ENCODE measurements at places on chromosomes 12 and 14. TPM values are rescaled to one million over a fixed set of nuclear protein-coding genes. Genes with fewer than 3 reads are reported as not detected.
A peak's percentile ranks its signal among the peaks of the same experiment; 100 is the strongest.

Gene KRT3
- not detected for total RNA-seq

Gene LPAR5
- 0.22 TPM for total RNA-seq

Gene SMCO3
- total RNA-seq: not detected

Gene RNASE12
- total RNA-seq: not detected

Gene ST8SIA1
- not detected for total RNA-seq

Gene ZC2HC1C
- 1.4 TPM for total RNA-seq

DNA sequence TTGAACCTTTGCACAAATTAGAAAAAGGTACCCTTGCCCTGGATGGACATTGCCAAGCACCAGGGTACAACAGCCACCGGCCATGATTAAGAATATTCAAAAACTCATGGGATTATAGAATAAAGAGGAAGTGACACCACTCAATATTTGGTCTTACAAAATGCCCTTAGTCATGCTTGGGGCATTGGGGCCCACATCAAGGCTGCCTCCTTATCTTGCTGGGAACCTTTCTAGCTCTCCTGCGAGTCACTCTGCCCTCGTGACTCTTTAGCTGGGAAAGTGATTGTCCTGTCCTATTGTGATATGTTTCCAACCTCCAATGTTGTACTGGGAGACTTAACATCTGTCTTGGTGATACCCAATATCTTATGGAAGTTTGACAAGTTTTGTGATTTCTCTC lies 57.8 kb downstream of the GTF2A1 start:
- DNase-seq: no peak

DNA sequence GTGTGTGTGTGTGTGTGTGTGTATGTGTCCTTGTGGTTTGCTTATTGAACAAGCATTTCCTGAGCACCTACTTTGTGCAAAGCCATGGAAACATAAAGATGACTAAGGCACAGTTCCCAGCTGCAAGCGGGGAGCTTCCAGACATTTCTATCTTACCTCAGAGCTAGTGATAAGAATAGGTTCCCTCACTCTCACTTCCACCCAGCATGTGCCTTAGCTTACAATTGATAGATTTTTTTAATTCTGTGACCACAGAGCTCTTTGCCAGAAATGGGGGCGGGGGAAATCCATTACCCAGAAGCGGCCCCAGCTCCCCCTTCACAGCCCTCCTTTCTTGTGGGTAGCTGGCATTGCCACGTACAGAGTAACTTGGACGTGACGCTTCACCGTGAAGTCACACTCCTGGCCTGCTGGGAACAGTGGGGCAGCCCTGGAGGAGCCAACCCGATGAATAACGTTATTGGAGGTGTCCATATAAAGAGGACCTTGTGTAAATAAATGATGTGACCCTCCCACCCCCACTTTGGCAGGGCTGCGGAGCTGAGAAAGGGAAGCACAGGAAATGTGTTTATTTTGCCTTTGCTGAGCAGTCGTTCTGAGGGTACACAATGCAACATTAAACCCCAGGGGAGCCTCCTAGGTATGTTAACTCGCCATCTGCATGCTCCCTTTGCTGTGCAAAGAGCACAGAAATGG lies 238.9 kb downstream of the CHST11 start:
- DNase-seq: no peak

- DNase-seq: no peak
Observed at GRCh38 chr12:131918311-131919050, 10.6 kb upstream of the PUS1 start.

- no peak for DNase-seq
Observed at GRCh38 chr14:30710876-30711275, 88.8 kb downstream of the SCFD1 start.

DNA sequence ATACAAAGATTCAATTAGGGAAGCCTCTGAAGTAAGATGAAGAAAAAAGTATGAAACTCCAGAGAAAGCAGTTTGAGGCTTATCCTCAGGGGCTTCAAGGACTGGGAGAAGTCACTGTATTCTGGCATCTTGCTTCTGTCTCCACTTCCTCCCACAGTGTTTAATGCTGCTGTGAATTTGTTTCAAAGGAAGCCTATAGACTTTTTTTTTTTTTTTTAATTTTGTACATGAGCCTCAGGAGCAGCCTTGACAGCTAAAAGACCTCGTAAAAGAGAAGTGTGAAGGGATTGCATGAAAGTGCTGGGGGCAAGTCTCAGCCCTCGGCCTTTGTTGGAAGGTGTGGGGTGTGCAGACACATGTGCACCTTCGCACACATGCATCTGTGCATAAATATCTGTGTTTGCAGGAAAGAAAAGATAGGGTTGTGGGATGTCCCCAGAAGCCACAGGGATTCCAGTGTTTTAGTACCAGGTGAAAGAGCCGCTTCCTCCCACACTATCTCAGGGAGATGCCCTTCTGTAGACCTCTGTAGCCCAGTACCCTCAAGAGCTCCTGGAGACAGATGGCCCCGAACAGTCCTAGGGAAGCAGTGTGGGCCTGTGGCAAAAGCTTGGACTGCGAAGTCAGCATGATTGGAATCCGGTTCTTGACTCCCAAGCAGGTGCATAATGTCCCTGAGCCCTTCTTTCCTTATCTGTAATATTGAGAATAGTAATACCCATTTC lies 193.5 kb upstream of the BCL2L14 start:
- no peak for DNase-seq

GRCh38 chr14:32073537-32074189 lies 3.4 kb upstream of the ARHGAP5 start:
- DNase-seq: no peak

- no peak for DNase-seq
Observed at GRCh38 chr12:94112121-94112520, 36.3 kb upstream of the PLXNC1 start.

DNA sequence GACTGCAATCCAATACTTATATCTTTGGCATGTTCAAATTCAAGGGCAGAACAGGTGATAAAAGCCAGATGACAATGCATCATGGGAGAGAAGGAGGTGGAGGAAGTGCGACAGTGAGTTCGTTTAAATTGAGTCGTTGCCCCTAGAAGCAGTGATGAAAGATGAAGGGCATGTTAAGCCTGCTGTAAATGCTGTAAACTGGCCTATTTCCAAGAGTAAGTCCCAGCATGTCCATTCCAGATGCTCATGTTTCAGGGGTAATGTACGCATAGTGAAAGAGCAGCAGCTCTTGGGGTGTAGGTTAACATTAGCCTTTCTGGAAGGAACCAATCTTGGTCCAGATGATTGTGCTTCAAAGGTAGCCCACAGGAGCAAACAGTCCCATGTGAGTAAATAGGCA lies 97.1 kb downstream of the C2CD5 start:
- no peak for DNase-seq

DNA sequence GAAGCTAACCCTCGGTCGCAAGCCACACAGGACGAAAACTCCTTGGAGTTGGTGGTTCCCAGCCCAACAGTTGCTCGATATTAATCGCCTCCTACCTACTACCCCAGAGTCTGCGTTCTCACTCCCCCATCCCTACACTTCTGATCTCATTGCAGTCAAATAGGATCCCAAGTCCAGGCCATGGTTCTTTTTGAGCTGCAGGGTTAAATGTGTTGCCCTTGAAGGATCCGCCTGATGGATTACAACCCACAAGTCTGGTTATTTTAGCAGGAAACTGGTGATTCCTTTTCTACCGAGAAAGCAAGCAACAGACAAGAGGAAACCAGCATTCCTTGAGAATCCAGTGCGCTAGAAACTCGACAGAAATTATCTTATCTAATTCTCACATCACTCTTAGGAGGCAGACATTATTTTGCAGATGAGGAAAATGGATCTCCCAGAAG lies 785 bp upstream of the NIN start:
- no peak for DNase-seq

DNA sequence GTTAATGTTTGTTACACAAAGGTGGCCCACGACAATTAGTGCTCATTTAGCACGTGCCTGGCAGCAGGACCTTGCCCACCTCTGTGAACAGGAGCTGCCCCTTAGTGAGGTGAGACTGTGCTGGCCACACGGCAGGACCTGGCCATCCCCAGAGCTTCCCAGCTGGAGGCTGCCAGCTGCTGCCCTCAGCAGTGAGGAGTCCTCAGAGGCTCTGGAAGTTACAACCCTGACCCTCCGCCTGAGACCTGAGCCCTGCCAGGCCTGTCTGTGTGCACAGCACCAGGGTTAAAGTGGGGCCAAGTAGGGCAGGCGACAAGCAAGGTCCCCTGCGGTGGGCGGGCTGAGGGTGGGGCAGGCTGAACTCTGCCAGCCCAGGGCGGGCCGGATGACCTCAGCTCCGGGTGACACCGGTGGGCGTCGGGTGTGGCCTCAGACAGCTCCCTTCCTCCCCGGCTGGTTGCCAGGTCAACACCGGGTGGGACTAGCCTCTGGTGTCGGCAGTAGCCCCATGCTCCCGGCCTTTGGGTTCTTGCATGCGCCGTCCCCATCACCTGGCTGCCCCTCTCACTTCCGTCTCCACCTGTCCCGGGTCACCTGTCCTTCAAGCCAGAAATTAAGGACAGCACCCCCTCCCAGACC lies 9.2 kb upstream of the LBHD2 start:
- peak; percentile 69 for DNase-seq

- no peak for DNase-seq
Observed at GRCh38 chr12:11969437-11970154, 101.1 kb upstream of the BCL2L14 start.

- DNase-seq: no peak
Observed at GRCh38 chr14:74592476-74593201, 19.4 kb downstream of the LTBP2 start.

DNA sequence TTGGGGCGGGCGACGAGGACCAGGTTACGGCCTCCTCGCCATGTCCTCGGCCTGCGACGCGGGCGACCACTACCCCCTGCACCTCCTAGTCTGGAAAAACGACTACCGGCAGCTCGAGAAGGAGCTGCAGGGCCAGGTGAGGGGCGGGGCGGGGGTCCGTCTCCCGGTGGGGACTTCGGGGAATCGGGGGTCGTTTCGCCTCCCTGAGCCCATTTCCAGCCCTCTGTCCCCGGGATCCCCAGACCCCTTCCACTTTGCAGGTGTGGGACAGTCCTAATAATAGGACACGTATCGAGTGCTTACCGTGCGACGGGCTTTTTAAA lies 380 bp downstream of the ANKRD13A start:
- no peak for DNase-seq

DNA sequence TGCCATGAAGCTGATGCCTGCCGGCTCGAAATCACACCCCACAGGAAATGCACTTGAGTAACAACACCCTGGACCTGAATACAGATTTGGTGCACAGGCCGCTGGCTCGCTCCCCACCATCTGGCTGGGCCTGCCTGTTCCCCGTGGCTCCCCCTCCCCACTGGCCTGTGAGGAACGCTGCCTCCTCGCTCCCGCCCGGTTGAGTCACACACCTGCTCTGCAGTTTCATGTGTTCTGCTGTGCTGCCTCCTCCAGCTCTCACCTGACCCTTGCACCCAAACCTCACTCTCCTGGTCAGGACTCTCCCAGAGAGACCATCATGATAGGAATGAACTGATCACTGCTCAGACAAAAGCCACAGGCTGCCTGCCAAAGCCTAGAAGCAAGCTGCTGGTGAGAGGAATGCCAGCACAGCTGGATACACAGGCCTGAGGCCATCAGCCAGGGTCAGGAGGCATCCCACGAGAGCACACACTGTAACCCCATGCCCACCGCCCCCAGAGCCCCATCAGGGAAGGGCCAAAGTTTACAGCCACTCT lies 3.8 kb upstream of the SIVA1 start:
- no peak for DNase-seq

DNA sequence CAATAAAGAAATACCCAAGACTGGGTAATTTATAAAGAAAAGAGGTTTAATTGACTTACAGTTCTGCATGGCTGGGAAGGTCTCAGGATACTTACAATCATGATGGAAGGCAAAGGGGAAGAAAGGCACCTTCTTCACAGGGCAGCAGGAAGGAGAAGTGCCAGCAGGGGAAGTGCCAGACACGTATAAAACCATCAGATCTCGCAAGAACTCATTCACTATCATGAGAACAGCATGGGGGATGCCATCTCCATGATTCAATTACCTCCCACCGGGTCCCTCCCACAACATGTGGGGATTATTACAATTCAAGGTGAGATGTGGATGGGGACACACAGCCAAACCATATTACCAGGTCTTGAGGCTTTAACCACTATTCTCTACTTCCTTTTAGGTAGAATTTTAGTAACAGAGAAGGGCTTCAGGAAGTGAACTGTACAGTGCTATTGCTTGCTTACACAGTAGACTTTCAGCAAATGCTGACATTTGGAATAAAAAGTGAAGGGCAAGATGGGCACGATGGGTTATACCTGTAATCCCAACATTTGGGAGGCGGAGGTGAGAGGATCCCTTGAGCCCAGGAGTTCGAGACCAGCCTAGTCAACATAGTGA lies 40.8 kb upstream of the OR4E1 start:
- DNase-seq: no peak
